NB4 (cell line): ENCODE measurements at places on chromosomes 11 and 22.

GRCh38 chr22:31229402-31230079 lies 17.4 kb downstream of the LIMK2 start:
- peak; percentile 18 for DNase-seq

GRCh38 chr22:38228873-38229740 lies 27.3 kb downstream of the MAFF start:
- DNase-seq, result no peak

DNA sequence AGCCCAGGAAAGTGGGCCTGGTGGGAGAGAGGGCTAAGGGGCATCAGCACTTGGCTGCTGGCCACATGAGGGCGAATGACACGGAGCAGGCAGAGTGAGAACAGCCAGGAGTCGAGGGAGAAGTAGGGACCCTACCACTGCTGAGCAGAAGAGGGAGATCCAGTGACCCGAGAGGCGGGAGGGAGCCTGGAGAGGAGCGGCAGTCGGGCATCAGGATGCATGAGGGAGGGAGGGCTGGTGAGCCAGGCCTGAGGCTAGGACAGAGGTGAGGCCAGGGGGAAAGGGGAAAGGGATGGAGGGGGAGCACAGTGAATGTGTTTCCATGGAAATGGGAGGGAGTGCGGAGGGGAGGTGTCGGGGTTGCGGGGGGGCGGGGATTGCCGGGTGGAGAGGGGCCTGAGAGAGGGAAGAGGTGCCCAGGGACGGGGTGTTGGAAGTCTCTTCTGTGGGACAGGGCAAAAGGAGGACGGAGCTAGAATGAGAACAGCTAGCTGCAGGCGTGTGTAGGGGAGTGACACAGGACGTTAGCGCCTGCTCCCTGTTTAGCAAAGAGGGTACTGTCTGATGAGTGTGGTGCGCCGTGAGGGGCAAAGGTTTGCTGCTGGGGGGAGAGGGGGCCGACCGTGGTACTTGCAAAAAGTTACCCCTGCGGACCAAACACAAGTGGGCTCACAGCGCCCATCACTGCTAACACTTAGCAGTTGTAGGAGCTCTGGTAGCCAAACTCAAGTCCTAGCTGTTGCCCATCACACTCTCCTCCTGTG lies 37.1 kb upstream of the WNT11 start:
- no peak for DNase-seq

DNA sequence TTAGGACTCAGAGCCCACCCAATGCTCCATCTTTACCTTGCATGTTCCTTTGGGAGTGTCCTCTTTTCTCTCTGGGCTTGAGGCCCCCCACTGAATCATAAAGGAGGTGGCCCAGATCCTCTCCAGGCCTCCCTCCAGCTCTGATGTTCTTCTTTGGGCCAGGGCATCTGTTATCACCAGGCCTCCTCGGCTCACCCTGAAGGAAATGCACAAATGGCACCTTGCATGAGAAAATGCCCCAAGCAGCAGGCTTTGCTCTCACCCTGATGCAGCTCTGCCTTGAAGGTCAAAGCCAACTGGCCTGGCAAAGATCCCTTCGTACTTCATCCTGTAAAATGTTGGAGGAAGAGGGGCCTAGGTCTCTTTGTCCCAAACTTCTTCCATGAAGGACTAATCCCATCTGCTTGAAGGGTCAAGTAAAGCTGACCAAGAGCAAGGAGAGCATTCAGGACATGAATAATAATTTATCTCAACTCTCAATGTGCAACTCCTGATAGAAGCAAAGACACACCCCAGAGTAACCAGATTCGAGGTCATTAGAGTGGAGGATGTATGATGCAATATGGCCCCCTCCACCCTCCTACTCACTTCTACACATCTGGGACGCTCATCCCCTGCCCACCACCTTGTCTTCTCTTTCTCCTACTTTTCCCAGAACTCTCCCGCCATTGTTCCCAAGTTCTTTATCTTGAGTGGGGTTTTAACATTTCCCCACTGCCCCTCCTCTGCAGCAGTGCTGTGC lies 9.5 kb downstream of the APOL6 start:
- DNase-seq, result no peak

GRCh38 chr22:35930933-35931332 lies 97.7 kb downstream of the RBFOX2 start:
- DNase-seq, result peak; percentile 57

GRCh38 chr11:114295676-114296604 lies at the start of gene NNMT:
Gene NNMT (plus strand): TSS chr11:114296399. CDS start chr11:114296557, 158 bp downstream.
- DNase-seq, result no peak

GRCh38 chr22:29607426-29607825 lies 4.0 kb downstream of the NF2 start:
- no peak for DNase-seq

GRCh38 chr11:122744357-122744756 lies 88.8 kb downstream of the UBASH3B start:
- no peak for DNase-seq

GRCh38 chr11:118715245-118715831 lies 35.9 kb upstream of the TREH start:
- DNase-seq, result no peak

- DNase-seq, result peak; percentile 27
These were observed 7.8 kb upstream of the NOX4 start for GRCh38 chr11:89498845-89499448.

- DNase-seq, result no peak
These were observed 52.6 kb downstream of the IGSF9B start for GRCh38 chr11:133903875-133904817.

DNA sequence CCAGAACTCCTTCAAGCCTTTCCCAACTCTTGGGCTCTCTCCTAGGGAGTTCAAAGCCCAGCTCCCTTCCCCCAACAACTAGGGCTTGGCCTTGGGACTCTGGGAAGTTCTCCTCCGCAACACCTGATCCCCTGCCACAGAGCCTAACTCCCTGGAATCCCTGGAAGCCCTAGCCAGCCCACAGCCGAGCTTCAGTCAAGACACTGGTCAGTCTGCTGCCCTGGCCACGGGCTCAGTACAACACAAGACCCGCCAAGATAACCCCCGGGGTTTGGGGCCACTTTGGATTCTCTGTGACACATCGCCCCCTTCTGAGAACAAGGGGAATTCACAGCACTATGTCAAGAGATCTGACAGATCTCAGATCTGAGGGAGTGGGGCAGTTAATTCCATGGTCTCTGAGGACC lies 58.3 kb downstream of the SLC22A12 start:
- peak; percentile 76 for DNase-seq

- DNase-seq, result peak; percentile 66
These were observed 54.7 kb upstream of the PRDM11 start for GRCh38 chr11:45091563-45092403.
